ENCODE measurements at places on chromosomes 3 and 15.

DNA sequence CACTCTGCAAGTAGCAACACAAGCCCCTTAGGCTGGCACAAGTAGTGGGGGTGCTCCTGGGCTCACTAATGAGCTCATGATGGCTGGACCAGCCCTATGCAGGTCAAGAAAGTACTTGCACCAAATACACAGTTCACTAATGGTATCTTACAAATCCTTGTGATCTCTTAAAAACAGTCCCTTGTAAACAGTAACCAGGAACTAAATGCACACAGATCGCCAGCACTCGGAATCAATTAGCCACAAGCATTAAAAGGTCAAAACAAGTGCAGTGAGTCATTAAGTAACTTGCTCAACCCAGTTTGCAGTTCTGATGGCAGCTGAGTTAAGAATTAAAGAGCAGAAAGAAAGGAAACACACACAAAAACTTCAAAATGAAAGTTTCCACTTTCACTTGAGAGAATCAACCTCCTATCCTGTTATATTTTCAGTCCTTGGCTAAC, 43.2 kb downstream of the ARHGEF3 start:
- DNase-seq, result no peak

DNA sequence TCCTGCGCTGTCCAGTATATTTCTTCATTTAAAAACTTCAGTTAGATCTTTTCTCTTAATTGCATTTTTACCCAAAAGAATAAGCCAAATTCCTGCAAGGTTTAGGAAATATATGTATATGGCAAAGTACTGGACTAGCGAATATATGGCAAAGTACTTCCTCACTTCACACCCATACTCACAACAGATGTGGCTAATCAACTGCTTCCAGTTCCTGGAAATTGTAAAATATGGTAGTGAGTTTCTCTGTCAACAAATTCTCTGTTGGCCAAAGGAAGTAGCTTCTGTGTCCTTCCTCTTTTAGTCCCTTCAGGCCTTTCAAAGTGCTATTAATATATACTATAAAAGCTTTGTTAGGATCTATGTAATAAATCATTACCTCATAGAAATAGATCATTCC, 22.0 kb downstream of the GPR15 start:
- DNase-seq, result no peak

DNA sequence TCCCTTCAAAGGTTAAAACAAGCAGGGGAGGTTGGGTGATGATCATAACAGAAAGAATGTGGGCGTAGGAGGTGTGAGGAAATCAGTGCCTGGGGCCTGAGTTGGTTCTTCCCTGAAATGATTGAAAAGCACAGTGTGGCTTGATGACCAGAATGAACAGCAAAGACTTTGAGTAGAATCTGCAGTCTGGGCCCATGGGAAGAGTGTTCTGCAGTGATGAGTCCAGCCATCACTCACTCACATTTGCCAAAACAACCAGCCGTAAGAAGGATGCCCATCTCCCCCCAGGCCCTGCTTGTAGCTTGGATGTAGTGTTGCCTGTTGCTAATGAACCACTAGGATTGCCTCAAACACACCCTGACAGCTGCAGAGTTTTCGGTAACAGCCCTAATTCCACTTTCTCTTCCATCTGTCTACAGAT, 67.9 kb downstream of the VGLL3 start:
- DNase-seq, result no peak

DNA sequence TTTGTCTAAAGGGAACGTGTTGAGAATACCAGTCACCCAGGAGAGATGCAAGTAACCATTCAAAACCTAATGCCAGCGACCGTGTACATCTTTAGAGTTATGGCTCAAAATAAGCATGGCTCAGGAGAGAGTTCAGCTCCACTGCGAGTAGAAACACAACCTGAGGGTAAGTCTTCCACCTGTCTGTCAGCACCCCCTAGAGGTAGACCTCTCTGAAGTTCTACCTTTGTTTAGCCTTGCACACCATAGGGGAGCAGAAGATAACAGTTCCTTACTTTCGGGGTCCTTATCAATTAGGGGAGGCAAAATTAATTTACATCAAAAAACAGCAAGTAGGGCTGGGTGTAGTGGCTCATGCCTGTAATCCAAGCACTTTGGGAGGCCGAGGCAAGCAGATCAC, 124.4 kb downstream of the HCN4 start:
- DNase-seq, result no peak

DNA sequence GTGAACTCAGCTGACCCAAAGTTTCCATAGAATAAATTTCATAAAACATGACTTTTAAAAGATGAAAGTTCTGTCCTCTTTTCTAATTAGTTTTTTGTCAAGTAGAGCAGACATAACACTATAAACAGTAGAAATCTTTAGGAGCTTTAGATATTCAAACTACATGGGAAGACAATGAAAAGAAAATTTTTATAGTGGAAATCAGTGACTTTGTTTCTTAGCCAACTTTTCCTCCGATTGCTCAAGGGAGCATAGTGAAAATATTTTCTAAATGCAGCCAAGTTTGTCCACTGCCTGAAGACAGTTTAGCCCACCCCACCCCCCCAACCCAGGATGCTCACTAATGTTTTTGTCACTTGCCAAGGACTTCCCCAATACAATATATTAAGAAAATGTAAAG, 114.9 kb downstream of the PLD1 start:
- no peak for DNase-seq

DNA sequence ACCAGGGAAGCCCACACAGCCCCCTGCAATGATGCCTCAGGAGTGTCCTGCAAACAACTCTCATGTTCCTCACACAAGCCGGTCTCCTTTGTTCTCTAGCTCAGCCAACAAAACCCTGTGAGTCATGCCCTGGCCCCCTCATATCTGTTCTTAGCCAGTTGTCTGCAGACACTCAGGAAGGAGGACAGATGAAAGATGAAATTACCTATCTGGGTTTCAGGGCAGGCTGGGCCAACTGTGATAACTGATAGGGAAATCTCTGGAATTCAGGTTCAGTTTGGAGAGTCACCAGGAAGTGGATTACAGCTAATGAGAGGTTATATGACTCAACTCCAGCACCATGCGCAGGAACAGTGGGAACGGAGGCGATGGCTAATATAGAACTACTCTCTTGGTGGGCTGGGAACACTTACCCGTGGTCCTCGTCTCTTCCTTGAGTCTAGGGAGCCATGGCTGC, 352.0 kb upstream of the ADAMTS9 start:
- DNase-seq, result no peak

DNA sequence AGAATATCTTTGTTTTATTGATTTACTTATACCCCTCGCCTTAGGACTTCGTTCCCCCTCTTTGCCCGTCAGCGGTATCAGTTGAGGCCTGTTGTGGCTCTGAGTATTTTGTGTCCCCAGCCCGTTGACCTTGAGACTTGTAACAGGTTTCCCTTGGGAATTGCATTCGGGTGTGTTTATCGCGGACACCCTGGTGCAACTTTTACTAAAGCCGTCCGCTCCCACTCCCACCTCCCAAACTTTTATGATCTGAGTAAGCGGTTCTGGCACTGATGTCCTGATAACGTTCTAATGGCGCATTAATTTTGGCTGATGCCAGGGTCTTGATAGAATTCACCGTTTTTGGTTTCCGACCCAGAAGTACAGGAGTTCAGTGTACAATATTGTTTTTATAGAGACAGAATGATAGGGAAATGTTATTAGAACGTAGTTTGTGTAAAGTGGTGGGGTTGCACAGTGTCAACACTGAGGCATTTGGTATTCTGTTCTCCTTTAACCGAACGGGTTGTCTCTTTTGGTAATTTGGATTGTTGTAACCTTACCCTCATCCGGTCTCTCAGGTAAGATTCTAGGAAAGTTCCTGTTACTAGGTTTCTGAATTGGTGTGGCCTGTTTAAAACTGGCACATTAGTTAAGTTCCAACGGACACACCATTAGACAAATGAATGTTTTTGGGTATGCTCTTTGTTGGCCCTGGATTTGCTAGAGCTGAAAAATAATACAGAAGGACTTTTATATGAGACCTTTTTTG, 47.8 kb downstream of the OIP5 start:
- no peak for DNase-seq

DNA sequence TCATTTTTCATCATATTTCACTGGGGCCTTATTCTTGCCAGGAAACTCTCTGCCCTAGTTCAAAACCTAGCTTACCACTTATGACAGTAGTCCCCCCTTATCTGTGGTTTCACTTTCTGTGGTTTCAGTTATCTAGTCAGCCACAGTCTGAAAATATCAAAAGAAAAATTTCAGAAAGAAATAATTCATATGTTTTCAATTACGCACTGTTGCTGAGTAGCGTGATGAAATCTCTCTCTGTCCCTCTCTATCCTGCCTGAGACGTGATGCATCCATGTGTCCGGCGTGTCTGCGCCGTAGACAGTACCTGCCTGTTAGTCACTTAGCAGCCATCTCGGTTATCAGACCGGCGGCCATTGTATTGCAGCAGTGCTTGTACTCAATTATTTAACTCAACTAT, 369.9 kb upstream of the MCTP2 start:
- no peak for DNase-seq
